ENCODE measurements at places on chromosomes 7 and 10.

GRCh38 chr10:89783406-89783805 is 82.0 kb downstream of the KIF20B start:
- DNase-seq: no peak

GRCh38 chr10:69588358-69588757 is 15.1 kb upstream of the NEUROG3 start:
- DNase-seq: no peak

DNA sequence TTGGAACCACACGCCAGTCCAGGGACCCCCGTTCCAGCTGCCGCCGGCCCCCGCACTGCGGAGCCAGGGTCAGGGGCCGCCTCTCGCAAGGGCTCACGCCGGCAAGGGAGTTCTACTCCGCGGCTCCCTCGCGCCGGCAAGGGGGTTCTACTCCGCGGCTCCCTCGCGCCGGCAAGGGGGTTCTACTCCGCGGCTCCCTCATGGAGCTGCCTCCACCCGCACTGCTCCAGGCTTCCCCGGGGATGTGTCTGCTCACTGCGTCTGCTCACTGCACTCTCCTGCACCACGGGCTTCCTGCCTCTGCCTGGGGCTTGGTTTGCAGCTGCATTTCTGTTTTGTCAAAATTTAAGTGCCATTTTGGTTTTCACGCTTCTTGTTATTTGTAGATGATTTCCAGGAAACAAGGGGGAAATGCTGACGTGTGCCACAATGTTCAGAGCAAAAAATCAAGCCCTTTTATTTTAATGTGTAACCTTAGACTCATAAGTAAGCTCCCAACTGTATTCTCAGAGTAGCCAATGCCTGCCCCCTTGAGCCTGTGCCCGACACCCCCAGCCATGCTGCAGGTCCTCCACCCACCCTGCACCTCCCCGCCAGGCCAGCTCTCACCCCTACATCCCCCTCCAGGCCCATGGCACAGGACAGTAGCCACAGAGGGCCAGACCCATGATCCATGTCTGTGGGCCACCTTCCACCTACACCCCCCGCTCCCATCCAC is 246.2 kb downstream of the MAD1L1 start:
- DNase-seq: no peak

DNA sequence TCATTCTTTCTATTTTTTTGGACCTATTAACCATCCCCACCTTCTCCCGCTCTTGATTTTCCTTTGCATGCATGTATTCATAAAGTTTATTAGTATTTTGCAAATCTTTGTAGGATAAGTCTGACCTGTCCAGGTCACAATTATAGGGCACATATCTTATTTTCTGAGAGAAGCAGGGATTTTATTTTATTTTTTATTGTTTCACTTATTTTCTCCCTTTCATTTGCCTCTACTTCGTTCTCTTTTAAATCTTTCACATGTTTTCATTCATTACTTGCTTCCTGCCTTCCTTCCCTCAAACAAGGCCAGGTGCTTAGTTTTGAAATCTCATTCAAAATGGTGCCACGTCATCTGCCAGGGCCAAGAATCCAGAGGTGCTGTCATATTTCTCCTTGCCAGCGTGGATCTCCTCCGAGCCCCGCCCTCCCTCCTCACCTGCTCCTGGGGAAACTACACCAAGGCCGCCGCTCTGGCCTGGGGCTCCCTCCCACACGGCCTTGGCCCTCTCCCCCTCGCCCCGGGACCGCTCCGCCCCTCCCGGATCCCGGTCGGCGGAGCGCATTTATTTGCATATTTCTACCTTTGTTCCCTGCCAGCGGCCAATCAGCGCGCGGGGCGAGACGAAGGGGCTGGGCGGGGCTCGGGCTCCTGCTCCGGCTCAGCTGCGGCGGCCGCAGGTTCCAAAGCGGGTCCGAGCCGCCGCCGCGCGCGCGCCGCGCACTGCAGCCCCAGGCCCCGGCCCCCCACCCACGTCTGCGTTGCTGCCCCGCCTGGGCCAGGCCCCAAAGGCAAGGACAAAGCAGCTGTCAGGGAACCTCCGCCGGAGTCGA is at the start of gene TSPAN13:
TSS of gene TSPAN13 (plus strand) at position 654 of the 830 bp plus-strand sequence. CDS start 213 bp downstream, outside the sequence.
- peak; percentile 23 for DNase-seq

DNA sequence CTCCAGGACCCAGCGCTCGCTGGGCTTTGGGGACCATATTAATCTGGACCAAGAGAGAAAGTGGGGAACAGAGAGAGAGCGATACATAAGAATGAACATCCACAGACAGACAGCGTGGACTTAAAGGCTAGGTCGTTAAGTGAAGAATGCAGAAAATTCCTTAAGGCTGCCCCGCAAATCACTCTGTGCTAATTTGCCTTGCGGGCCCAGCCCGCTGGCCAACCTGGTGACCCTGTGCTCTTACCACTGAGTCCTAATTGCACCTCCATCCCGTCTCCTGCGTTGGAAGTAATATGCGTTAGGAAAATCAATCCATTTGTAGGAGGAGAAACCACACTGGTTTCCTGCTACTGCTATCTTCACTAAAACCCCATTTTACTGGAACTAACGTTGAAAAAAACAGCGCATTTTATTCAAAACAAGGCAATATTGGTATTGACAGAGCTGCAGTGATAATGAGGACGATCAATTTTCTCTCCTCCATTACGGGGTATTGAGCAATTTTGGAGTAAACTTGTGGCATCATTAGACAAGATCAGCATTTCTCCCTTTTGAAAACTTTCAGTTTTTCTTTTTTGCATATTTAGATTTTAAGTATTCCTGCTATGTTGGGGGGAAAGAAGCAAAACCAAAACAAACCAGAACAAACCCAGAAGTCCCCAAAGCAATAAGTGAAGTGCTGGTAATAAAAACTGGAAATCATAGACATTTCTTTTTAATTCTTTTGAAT is 85.2 kb downstream of the WDFY4 start:
- no peak for DNase-seq

- no peak for DNase-seq
These were observed 20.0 kb downstream of the GSDME start for GRCh38 chr7:24737281-24737680.

All from T-helper 22 cell (primary cell).